CD8-positive, alpha-beta memory T cell (primary cell): ENCODE measurements at places on chromosomes 4 and X. TPM values are rescaled to one million over a fixed set of nuclear protein-coding genes. Genes with fewer than 3 reads are reported as not detected.

Gene LDB2
- not detected for total RNA-seq

Gene TAF9B
- total RNA-seq, result 27.7 TPM

Gene BMP3
- total RNA-seq, result not detected

Gene EXOC1L
- not detected for total RNA-seq

Gene RASGEF1B
- total RNA-seq, result 5.5 TPM

Gene ALPK1
- total RNA-seq, result 3.1 TPM

Gene GPR173
- total RNA-seq, result not detected

Gene LIAS
- total RNA-seq, result 38.0 TPM

Gene MAP3K15
- total RNA-seq, result 0.13 TPM

DNA sequence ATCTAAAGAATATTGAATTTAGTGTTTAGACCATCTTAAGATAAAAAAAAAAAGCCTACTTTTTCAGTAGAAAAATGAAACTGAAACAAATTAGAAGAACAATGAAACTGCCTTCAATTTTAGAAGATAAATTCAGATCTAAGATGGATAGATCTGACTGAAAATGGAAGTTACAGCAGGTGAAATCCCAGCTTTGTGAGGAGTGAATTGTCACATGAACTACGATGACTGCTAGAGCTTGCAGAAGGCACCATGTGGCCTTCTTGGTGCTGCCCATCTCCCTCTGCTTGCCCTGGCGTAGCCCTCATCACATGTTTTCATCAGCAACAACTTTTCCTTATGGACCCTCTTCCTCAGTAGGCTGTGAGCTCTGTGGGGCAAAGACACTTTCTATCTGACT, 51.4 kb upstream of the EMCN start:
- no peak overlapping the region for H3K27ac ChIP-seq
- no peaks in the 10 kb centered on the region for H3K4me1 ChIP-seq
- H3K27me3 ChIP-seq, result no peaks in the 10 kb centered on the region
- H3K36me3 ChIP-seq, result no peaks in the 10 kb centered on the region
- no peak overlapping the region for H3K4me3 ChIP-seq
- DNase-seq, result no peak

DNA sequence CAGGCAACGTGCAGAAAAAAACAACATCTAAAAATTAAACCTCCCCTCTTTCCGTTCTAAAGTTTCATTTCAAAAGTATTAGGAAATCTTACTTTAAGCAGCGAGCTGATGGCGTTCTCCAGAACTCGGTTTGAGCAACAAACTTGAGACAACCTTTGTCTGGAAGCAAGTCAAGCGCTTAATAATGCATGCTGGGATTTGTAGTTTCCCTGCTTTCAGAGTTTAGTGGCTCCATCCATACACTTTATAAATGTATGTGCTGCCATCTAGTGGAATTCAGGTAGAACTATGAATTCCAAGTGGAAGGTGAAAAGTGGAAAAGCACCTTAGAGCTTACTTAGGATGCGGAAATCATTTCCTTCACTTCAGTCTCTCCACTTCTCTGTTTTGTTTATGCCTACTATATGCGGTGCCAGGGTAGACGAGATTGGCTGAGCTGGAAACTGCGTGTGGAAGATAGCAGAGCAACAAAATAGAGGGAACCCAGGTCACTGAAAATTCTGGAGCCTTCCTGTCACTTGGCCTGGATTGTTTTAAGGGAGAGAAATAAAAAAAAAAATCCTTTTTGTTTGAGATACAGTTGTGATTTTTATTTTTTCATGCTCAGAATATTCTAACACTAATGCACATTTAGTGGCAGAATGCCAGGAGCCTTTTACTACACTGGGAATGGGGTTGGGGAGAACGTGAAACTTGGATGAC, at the start of gene BDH2:
TSS of gene BDH2 (minus strand) at position 144 of the 702 bp plus-strand sequence. CDS start 3,580 bp downstream, outside the sequence.
- H3K27ac ChIP-seq, result peak within 1 kb of the TSS; percentile 24
- H3K4me1 ChIP-seq, result peaks cover 9% of the 10 kb centered on the region
- peak within 1 kb of the TSS; percentile 63 for H3K4me3 ChIP-seq
- no peaks in the 10 kb centered on the region for H3K27me3 ChIP-seq

DNA sequence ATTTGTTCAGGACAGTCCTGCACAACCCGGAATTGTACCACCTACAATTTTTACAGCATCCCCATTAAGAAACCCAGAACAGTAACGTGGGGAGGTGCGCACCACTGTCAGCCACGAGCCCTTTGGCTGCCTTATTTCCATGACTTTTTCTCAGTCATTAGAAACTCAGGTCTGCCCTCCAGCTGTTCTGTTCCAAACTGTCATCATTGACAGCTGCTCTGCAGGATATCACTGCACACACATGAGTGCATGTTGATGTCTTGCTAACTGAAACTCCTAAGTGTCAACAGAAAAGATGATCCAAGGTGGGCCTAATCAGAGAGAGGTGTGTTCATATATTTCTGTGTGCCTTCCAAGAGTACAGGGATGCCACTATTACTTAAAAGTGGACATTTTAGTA, 123.4 kb downstream of the PARM1 start:
- H3K27ac ChIP-seq, result no peak overlapping the region
- no peak overlapping the region for H3K4me3 ChIP-seq
- H3K36me3 ChIP-seq, result no peaks in the 10 kb centered on the region
- H3K27me3 ChIP-seq, result no peaks in the 10 kb centered on the region
- no peaks in the 10 kb centered on the region for H3K4me1 ChIP-seq

GRCh38 chr4:169094656-169095231, 84.7 kb upstream of the CBR4 start:
- H3K4me3 ChIP-seq, result no peak overlapping the region
- H3K27me3 ChIP-seq, result no peaks in the 10 kb centered on the region
- H3K36me3 ChIP-seq, result no peaks in the 10 kb centered on the region
- no peak overlapping the region for H3K27ac ChIP-seq

DNA sequence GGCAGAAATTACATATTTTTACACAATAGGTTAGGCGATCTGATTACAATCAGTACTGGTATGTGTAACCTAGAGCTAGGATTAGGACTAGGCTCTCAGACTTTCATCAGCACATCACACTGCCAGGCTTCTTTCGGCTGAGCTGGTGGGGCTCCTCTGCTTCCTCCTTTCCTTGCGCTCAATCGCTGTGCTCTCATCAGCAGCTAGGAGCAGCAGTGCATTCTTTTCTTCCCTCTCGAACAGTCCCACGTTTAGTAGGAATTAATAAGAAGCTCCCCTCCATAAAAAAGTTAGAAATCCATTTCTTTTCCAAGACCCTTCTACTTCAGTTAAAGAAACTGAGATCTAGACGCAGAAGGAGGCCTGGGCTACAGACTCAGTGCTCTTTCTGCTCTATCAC, 350.4 kb downstream of the SPRY1 start:
- DNase-seq, result no peak
- no peaks in the 10 kb centered on the region for H3K27me3 ChIP-seq
- no peaks in the 10 kb centered on the region for H3K4me1 ChIP-seq
- H3K36me3 ChIP-seq, result no peaks in the 10 kb centered on the region
- H3K4me3 ChIP-seq, result no peak overlapping the region
- no peak overlapping the region for H3K27ac ChIP-seq

DNA sequence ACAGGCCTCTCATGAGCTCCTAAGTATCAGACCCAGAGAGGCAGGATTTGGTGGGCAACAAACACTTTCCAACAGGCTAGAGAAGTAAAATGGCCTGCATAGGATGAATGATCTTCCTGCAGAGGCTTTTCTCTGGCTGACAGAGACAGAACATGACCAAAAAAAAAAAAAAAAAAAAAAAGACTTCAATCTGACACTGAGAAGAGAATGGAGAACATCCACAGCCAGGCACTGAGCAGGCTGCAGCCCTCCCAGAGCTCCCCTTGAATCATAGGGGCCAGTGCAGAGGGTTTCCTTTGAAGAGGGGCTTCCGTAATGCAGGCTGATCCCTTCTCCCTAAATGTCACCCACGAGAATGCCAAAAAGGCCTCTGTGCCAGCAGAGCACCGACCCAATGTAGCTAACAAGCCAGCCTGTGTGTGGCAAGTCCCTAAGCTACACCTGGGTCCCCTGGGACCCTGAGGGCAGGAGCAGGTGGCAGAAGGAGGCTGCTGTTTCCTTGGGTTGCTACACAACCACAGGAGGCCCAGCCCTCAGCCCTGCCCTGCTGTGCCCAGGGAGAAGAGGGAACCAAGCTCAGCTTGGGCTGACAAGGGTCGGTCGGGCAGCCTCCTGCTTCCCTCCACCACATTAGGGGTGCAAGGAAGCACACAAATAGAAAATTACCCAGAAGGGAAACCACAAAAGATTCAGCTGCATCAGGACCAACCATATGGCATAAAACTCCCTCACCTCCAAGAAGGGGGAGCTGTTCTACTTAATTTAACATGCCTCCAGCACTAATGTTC, 55.6 kb downstream of the MAP7D2 start:
- no peak overlapping the region for H3K27ac ChIP-seq
- no peak overlapping the region for H3K4me3 ChIP-seq
- no peaks in the 10 kb centered on the region for H3K4me1 ChIP-seq
- no peaks in the 10 kb centered on the region for H3K27me3 ChIP-seq

DNA sequence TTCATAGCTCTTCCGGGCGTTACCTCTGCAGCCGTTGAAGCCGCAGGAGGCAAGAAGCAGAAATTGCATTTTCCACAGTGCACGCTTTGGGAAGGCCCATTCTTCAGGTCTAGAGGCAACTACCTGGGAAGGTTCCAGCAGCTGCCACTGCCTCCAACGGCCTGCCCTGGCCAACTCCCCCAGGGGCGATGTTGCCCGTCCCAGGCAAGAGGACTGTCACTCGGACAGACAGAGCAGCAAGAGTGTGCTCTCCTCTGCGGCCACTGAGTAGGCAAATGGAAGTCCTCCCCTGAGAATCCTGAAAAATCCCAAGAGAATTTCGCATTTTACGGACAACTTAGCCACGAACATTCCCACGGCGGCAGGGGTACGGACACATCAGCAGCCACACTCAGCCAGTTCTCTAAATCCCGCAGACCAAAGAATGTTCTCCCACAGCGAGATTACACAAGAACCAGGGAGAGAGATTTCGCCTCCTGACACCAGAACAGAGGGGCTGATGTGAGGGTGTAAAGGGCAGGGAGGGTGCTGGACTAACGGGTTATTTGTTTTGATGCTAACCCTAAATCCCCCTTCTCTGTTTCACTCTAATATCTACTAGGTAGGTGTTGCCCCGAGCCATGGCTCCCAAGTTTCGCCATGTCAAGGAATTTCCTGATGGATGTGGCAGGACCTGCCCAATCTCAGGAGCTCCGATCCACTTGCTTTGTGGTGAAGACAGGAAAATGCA, 63.8 kb downstream of the SEPSECS start:
- H3K4me1 ChIP-seq, result no peaks in the 10 kb centered on the region
- no peaks in the 10 kb centered on the region for H3K36me3 ChIP-seq
- H3K27me3 ChIP-seq, result no peaks in the 10 kb centered on the region

DNA sequence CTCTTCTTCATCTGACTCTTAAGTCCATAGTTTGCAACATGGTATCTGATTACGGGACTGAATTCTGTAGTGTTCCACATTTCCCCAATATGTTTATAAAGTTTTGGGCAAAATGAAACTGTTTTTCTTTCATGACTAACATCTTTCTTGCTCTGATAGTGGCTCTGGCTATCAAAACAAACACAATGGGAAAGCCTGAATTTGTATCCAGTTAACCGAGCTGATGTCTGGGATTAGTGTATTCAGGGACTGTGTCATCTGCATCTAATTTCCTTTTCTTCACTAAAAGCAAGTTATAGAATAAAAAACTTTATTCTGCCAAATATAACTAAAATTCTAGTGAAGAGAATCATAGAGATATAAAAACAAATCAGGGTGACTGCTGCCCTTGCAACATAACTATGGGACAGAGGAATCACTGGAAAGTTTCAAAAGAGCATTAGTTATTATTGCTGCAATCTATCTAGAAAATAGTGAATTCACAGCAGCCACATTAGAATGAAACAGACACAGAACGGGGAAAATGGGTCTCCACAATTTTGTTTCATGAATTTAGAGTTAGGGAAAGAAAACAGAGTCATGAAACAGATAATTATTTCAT, 61.3 kb downstream of the ANTXR2 start:
- H3K4me1 ChIP-seq, result peaks cover 24% of the 10 kb centered on the region
- no peaks in the 10 kb centered on the region for H3K36me3 ChIP-seq
- no peak overlapping the region for H3K27ac ChIP-seq
- no peak overlapping the region for H3K4me3 ChIP-seq

DNA sequence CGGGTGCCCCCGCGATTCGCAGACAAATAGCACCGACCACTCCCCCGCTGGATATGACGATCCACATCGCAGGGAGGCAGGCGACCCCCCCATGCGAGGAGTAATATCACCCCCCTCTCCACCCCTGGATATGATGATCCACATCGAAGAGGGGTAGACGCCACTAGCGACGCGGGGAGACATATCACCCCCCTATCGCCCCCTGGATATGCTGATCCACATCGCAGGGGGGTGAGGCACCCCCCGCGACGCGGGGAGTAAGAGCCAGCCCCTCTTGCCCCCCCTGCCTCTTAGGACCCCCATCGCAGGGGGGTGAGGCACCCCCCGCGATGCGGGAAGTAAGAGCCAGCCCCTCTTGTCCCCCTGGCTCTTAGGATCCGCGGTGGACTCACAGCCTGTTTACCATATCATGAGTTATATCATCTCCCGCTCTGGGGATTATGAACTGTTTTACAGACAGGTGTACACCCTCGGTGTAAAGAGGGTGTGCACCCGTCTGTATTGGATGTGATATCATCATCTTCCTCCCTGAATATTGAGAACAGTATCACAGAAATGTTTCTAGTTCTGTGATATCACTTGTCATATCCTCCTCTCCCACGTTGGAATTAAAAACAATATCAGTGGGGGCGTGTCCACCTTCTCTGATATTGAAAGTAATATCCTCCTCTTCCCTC, 22.7 kb upstream of the DRD5 start:
- no peaks in the 10 kb centered on the region for H3K27me3 ChIP-seq
- H3K27ac ChIP-seq, result no peak overlapping the region
- DNase-seq, result no peak
- H3K4me1 ChIP-seq, result no peaks in the 10 kb centered on the region
- no peak overlapping the region for H3K4me3 ChIP-seq

- H3K36me3 ChIP-seq, result no peaks in the 10 kb centered on the region
- DNase-seq, result no peak
- no peak overlapping the region for H3K4me3 ChIP-seq
- no peak overlapping the region for H3K27ac ChIP-seq
- no peaks in the 10 kb centered on the region for H3K4me1 ChIP-seq
- no peaks in the 10 kb centered on the region for H3K27me3 ChIP-seq
Measured at GRCh38 chrX:96984538-96984937, 100.8 kb downstream of the RPA4 start.

GRCh38 chr4:167544391-167544790, 310.1 kb upstream of the SPOCK3 start:
- H3K4me3 ChIP-seq, result no peak overlapping the region
- no peaks in the 10 kb centered on the region for H3K27me3 ChIP-seq
- no peaks in the 10 kb centered on the region for H3K4me1 ChIP-seq
- no peak for DNase-seq

DNA sequence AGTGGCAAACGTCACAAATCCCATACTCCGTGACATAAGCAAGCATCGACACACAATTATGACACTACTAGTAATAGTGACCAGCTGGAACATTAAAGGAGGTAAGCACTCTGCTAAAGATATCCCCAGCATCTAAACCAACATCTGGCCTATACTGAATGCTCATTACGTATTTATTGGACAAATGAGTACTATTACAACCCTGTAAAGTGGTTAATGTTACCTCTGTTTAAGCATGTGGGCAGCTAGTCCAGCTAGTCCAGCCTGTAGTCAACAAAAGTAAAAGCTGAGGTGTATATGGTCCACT, 419 bp upstream of the RPGR start:
- peaks cover 5% of the 10 kb centered on the region for H3K4me1 ChIP-seq
- H3K27ac ChIP-seq, result peak overlapping the region; percentile 61
- no peaks in the 10 kb centered on the region for H3K36me3 ChIP-seq
- peak overlapping the region; percentile 29 for H3K4me3 ChIP-seq
- DNase-seq, result no peak

GRCh38 chr4:67702166-67702565, 1.2 kb upstream of the UBA6 start:
- no peak for DNase-seq
- H3K27ac ChIP-seq, result peak overlapping the region; percentile 89
- H3K27me3 ChIP-seq, result no peaks in the 10 kb centered on the region
- H3K4me1 ChIP-seq, result peaks cover 35% of the 10 kb centered on the region
- H3K36me3 ChIP-seq, result no peaks in the 10 kb centered on the region
- peak overlapping the region; percentile 84 for H3K4me3 ChIP-seq
